ENCODE measurements at places on chromosomes 6 and 20.

- no peak for DNase-seq
Observed at GRCh38 chr6:35489995-35490791, 6.7 kb downstream of the TEAD3 start.

DNA sequence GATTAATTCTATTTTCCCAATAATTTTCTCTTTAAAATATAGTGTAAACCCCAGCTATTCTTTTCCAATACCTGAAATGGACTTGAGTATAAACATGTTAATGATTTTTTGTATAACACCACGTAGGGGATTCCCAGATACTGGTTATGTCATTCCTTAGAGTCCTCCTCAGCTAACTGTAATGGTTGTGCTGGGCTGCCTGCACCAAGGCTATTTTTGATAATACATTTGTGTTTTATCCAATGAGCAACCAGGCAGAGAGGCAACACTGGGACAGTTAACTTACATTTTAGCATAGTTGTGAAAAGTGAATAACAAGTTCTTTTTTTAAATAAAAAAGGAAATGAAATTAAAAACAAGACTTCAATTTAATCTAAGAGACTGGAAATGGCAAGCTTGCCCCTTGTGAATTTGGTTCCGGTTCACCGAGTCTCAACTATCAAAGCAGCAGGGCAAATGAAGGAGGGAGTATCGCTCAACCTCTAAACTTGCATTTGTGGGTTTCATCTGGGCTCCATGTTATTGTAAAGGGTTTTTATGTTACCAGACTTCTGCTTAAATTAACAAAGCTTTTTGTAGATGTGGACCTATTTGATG is 18.8 kb upstream of the BACH2 start:
- DNase-seq, result no peak

GRCh38 chr6:42907336-42907735 is 8.5 kb upstream of the PTCRA start:
- no peak for DNase-seq

DNA sequence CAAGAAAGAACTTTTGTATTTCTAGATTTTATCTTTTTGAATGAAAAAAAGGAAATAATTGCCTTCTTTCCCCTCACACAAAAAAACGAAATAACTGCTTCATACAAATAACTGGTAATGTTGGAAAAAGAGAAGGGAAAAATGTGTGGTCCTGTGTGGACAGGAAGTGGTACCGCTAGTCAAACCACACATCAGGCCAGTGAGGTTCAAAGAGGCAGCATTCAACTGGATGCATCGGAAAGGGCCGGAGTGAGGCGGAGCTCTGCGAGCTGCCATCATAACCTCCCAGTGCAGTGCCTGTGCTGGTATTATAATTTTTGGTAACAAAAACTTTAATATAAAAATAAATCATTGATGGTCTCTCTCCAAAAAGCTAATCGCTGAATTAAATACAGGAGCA is 111.2 kb downstream of the IRF4 start:
- no peak for DNase-seq

DNA sequence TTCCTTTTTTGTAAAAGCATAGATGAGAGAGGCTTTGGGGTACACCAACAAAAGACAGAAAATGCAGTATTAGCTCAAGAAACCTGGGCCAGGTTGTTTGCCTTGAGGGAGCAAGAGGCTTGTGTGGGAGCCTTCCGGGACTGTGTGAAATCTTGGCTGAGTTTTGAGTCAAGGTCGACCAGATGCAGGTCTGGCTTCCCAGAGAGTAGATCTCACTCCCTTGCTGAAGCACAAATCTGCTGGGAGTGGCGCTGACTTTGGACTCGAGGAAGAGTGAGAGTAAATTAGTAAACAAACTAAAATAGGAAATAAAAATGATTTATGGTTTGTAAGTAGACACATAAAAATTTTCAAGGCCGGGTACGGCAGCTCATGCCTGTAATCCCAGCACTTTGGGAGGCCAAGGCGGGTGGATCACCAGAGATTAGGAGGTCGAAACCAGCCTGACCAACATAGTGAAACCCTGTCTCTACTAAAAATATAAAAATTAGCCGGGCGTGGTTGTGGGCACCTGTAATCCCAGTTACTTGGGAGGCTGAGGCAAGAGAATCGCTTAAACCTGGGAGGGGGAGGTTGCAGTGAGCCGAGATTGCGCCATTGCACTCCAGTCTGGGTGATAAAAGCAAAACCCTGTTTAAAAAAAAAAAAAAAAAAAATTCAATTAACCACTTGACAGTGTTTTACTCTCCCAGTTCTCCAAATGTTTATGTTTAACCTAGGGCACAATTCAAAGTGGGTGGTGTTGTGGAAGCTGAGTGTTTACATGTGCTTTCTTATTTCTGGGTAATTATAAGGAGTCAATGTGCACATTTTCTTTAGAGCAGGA is 27.7 kb upstream of the EDN1 start:
- DNase-seq, result no peak

- DNase-seq, result no peak
Observed at GRCh38 chr20:63456429-63457284, 15.8 kb downstream of the KCNQ2 start.

- no peak for DNase-seq
Observed at GRCh38 chr6:82651845-82652335, 288.3 kb downstream of the TPBG start.

DNA sequence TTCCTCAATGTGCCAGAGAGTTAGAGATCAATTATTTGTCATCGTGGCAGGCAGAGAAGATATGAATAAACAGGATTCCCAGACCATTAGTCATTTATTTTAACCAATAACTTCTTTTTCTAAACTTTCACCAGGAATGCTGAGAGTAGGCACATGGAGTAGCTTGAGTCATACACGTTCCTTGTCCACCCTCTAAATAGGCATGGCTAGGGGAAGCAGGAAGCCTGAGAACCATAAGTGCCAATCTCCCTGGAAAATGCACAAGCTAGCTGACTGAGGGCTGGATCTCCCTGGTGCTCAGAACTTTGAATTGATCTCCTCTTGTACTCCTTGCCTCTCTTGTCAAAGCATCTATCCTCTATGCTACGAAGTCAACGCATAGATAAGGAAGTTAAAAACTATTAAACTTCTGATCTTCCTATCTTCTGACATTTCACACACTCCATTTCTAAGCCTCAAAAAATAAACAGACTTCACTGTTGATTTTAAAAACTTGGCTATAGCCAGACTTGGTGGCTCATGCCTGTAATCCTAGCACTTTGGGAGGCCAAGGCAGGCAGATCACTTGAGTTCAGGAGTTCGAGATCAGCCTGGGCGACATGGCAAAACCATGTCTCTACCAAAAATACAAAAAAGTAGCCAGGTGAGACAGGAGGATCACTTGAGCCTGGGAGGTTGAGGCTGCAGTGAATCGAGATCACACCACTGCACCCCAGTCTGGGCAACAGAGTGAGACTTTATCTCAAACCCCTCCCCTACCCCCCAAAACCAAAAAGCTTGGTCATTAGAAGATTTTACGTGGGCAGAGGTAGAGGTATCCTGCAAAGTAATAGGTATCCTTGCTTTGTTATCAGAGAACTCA is 11.8 kb downstream of the ADTRP start:
- DNase-seq, result no peak

DNA sequence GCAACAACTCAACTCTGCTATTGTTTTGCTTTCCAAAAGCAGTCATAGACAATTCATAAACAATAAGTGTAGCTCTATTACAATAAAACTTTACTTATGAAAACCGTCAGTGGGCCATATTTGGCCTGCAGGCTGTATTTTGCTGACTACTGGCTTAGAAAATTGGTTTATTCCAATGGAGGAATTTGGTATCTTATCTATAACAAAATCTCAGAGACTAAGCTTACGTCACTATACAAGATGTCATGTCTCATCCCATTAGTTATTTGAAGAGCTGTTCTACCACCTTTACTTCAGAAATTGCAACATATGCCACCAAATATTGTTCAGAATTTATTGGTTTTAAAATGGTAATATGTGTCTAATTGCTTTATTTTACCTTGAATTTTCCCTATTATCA is 436.9 kb downstream of the HTR1B start:
- DNase-seq, result no peak

GRCh38 chr6:135147637-135148592 is 33.2 kb upstream of the MYB start:
- no peak for DNase-seq

DNA sequence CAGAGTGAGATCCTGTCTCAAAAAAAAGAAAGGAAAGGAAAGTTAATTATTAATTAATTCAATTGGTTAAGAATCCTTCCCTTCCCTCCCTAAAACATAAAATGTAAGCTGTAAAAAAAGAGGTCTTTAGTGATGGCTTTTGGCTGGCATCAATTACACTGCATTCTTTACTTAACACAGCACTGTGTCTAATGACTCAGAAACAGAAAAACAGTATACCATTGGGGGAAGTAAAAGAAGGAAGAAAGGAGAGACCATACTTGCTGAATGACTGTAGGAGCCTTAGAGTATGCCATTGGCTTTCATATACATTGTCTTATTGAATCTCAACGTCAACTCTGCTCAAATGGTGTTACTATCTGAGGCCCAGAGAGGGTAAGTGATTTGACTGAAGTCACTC is 18.3 kb upstream of the CITED2 start:
- no peak for DNase-seq

GRCh38 chr20:31712564-31713311 is 9.9 kb downstream of the BCL2L1 start:
- peak; percentile 92 for DNase-seq

GRCh38 chr20:47232518-47232917 is 124.0 kb downstream of the ZMYND8 start:
- peak; percentile 53 for DNase-seq

DNA sequence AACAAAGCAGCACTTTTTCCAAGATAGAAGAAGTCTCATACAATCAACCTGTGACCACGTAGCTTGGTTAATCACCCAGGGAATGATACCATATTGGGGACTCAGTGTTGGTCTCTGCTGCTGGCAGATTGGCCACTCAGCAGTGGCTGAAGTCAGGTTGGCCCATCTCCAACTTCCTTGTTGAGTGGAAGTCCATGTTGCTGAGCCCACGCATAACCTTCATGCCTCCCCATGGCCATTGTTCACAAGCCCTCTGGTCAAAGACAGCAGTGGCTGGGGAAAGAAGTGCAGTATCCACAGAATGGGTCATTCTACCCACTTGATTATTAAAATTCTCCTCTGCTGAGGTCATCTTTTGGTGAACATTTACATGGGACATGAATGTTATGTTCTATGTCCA is 38.5 kb downstream of the PKIB start:
- no peak for DNase-seq

- DNase-seq, result no peak
Observed at GRCh38 chr6:137403855-137404254, 90.3 kb downstream of the OLIG3 start.

GRCh38 chr6:145384503-145384902 is 350.8 kb downstream of the EPM2A start:
- DNase-seq, result no peak

DNA sequence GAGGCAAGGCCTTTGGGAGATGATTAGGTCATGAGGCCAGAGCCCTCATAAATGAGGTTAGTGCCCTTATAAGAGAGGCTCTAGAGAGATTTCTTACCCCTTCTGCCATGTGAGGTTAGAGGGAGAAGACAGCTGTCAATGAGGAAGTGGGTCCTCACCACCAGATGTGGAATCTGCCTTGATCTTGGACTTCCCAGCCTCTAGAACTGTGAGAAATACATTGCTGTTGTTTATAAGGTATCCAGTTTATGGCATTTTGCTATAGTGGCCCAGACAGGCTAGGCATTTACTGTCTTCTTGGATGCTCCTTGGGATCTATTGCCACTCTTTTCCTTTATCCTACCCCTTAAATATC is 57.1 kb upstream of the CITED2 start:
- no peak for DNase-seq

DNA sequence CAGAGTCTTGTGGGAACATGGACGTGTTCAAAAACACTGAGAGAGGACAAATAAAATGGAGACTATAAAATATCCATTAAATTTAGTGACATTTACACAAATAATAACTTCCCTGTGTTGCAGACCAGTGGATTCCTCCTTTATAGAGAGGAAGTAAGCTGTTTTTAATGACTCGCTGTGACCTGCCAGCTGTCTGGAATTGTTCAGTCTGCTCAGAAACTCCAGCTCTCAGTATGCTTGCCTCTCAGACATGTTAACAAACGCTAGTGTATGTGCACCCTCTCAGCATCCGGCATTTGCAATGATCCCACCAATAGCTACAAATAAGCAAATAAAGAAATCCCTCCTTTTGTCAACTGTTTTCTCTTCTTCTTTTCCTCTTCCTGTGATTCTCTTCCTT is 158.0 kb upstream of the TCF21 start:
- no peak for DNase-seq

DNA sequence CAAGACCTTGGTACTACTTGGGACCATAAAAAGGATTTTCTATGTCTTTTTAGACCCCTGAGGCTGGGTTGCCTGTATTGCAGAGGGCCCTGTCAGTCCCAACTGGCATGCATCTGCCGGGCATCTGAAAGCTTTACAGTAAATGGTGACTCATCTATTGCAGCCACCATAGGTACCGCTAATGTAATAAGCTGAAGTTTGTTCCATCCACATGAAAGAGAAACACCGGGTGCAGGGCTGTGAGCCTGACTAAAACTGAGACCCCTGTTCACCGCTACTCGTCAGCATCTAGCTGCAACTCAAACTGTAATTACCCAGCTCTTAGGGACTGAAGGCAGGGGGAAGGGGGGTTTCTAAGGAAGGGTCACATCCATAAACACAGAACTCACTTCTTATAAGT is 49.5 kb downstream of the TRERF1 start:
- DNase-seq, result no peak

- DNase-seq, result no peak
Observed at GRCh38 chr6:106128981-106129781, 43.0 kb downstream of the PRDM1 start.

DNA sequence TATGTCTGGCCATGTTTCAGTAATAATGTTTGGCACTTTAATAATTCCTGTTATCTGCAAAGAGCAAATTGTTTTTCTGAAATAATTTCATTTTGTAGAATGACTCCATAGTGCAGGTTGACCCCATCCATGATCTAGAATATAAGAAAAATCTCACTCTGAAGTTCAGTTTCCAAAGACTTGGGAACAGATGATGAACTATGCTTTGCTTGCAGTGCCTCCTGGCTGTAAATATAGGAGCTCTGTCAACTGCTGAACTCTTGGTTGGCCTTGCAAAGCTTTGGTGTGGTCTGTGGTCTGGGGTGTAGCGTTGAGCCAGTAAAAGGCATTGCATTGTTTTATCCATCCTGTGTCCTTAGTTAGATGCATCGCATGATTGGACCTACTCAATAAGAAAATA is 104.0 kb downstream of the PLCB4 start:
- no peak for DNase-seq

DNA sequence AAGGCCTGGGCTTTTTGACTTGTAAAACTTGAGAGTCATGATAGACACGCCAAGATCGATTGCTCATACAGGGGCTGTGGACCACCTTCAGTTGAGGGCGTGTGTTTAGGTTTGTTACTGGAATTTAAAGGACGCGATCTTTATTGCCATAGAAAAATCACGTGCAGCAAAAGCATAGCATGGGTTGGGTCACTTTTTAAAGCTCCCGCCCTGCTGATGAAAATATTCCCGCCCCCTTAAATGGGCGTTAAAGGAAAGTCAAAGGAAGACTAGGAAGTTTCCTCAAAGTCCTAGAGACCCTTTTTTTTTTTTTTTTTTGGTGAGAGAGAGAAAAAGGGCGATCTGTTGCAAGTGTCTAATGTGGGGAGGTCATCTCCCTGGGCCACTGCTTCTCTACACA is 23.1 kb downstream of the TFAP2A start:
- DNase-seq, result no peak

Measured in putamen (tissue), 1 donor.